ENCODE measurements at places on chromosomes 1 and 21.

DNA sequence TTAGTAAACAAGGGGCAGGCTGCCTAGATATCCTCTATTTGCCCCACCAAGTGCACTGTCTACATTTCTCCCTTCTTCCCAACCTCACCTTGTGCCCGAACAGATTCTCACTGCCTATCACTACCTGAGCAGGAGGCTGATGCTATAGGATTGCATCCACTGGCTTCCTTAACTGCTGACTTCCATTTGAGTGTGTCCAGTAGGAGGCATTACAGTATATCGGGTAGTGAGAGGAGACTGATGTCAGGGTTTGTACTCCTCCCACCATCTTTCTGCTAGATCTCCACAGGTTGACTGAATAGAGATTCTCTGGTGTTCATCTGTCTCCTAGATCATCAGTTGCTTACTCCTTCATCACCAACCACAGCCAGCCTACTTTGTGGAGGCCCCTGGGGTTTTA lies 796.3 kb downstream of the LRRIQ3 start:
- no peak for DNase-seq

DNA sequence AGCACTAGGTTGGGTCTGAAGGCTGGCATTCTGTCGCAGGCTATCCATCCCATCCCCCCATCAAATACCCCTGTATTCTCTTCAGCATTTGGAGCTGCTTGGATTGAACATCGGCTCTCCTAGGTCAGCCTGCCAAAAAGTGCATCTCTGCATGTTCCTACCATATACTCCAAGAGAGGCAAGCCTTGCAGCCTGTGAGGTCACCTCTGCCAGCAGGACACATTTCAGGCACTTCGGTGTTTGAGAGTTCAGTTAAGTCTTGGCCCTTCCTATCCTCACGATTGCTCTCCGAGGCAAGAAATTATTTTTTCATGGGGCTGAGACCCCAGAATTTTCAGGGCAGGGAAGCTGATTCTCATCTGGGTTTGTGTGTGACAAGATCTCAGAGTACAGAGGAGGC lies 2.6 kb downstream of the GPR25 start:
- DNase-seq, result no peak

GRCh38 chr1:5979536-5980313 lies 12.5 kb downstream of the NPHP4 start:
- DNase-seq, result no peak

DNA sequence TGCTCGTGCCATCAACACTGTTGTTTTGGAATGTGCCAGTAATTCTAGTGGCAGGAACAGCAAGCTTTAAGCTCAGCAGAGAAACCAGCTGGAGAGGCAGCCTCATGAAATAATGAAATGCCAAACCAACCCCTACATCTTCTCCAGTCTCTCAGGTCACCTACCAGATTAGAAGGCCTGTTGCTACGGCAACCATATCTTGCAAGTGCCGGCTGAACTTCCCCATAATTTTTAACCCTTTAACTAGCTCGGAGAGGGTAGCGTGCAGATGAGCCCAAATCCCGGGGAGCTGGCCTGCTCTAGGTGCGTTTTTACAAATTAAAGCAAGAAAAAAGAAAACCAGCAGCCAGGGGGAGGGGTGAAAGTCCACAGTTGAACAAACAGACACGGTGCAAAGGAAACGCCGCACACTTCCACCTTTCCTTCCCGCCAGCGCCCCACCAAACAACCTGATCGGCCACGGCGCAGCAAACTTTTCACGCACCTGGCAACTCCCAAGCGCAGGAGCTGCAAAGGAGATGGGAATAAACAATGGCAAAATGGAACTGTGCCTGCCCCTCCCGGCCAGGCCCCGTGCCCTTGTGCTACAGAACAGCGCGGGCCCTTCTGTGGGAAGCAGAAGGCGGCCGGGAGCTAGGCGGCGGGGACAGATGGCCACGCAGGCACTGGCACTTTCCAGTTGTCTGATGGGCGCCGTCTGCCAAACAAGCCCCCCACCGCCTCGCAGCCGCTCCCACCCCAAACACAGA lies 50.1 kb downstream of the SSBP3 start:
- no peak for DNase-seq

- DNase-seq, result no peak
Observed at GRCh38 chr1:98962156-98962555, 42.5 kb downstream of the PLPPR5 start.
